ENCODE measurements at places on chromosomes 3 and 15. TPM values are rescaled to one million over a fixed set of nuclear protein-coding genes. Genes with fewer than 3 reads are reported as not detected.

RHOV gene
- polyA plus RNA-seq = 1.6 TPM

SLC22A14 gene
- 0.21 TPM for polyA plus RNA-seq

GHRL gene
- 3.4 TPM for polyA plus RNA-seq

AADAC gene
- polyA plus RNA-seq = 0.17 TPM

ANKDD1A gene
- 4.5 TPM for polyA plus RNA-seq

TTC21A gene
- 6.1 TPM for polyA plus RNA-seq

DNAJC19 gene
- 70.7 TPM for polyA plus RNA-seq

PDZRN3 gene
- 35.6 TPM for polyA plus RNA-seq

TMF1 gene
- polyA plus RNA-seq = 46.0 TPM

Measured in left renal cortex interstitium (tissue), 4 donors.